Pons (tissue), 1 donor: ENCODE measurements at places on chromosomes 13 and 19.

DNA sequence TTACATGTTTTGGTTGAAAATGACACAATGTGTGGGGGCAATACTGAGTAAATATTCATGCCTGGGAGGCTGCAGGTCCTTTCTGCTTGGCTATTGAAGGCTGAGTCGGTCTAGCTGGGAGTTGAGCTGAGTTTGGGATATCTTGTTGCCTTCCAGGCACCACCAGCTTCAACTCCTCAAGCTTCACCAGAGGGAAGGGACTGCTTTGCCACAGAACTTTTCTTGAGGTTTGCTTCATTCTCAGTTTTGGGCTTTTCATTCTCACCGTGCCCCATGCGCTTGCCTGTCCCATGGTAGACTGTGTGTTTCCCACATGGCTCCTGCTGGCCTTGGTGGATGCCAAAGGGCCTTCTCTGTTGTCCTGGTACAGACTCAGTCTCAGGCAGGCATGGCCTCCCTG lies 198.2 kb upstream of the SOX1 start:
- no peak for DNase-seq

DNA sequence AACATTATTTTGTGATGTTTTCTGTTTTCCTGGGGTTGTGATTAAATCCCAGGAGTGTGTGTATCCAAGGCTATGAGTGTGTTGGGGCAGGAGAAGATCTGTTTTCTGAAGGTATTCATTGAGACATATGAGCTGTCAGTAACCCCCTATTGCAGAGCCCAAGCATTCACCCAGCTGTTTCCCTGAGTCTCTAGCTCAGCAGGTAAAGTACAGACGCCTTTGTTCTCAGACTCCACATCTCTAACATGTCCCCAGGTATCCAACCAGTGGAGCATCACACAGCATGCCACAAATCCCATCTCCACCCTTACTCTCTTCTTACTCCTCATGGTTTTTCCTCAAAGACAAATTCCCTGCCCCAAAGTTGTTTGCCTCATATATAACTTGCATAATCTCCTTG lies 213.6 kb downstream of the PCDH20 start:
- no peak for DNase-seq

DNA sequence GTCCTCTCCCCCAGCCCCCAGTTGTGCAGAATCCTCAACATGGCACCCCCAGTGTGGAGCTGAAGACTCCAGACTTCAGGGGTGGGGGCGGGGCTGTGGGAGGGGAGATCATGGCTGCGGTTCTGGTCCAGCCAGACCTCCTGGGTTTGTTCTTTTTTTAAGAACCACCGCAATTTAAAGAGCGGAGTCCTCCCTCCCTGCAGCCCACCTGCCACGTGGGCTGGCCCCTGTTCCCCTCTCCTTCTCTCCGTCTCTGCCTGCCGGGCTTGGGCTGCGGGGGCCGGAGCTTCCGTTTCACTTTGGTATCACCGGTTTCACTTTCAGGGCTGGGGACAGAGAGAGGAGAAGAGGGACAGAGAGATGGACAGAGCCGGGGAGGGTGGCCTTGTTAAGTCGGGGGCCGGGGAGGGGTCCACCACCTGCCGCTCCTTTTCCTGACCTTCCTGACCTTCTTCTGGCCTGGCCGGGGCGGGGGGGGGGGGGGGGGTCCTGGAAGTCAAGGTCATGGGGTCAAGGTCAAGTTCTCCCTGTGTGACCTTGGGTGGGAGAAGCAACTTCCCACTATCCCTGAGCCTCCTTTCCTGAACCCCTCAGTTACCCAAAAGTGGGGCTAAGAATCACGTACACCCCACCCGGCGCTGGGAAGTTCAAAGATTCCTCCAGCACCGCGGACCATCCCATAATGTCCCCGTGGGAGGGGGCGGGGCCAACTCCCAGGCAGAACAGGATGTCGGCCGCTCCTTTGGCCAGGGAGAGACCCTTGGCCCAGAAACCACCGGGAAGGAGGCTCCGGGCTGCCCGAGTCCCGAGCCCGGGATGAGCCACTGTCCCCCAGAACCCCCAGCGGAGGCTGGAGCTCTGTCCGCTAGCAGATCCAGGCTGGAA lies 11.3 kb upstream of the ZBTB7A start:
- peak; percentile 42 for DNase-seq

- no peak for DNase-seq
These were observed 3.4 kb upstream of the POMP start for GRCh38 chr13:28655561-28655960.

- DNase-seq: no peak
These were observed 14.0 kb downstream of the ELL start for GRCh38 chr19:18507727-18508440.

GRCh38 chr13:70237131-70237530 lies 128.9 kb upstream of the KLHL1 start:
- no peak for DNase-seq

GRCh38 chr13:90068658-90069057 lies 1278.8 kb upstream of the MIR17HG start:
- peak; percentile 3 for DNase-seq

- no peak for DNase-seq
These were observed 810.4 kb downstream of the DACH1 start for GRCh38 chr13:71056581-71056980.

DNA sequence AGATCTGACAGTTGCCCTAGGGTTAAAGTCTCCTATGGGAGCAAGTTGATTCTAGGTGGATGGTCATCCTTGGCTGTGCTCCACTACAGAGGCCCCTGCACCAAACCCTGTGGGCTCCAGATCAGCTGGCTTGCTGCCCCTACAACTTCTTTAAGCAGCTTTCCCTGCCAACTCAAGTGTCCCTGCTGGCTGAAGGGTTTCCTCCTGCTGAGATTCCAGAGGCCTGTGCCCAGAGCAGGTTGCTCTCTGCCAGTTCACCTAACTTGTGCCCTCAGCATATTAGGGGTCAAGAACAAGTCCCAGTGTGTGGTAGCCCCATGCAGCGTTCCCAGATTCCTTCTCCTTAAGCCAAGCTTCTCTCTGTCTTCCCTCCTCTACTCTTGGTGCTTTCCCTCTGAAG lies 85.6 kb downstream of the ZMYM2 start:
- DNase-seq: no peak

GRCh38 chr19:5032101-5032967 lies 63.4 kb downstream of the KDM4B start:
- DNase-seq: no peak

DNA sequence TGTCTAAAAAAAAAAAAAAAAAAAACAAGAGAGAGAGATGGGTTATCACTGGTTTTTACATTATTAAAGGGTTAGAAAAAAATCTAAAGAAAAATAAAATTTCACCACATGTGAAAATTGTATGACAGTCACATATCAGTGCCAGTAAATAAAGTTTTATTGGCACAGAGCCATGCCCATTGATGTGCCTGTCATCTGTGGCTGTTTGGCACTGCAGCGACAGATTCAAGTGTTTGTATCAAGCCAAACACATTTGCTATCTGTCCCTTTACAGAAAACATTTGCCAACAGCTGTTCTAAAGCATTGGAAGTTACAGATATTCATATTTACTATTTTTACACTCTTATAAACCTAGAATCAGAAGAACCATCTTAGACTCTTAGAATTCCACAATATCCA lies 16.3 kb downstream of the FCHO1 start:
- peak; percentile 50 for DNase-seq

DNA sequence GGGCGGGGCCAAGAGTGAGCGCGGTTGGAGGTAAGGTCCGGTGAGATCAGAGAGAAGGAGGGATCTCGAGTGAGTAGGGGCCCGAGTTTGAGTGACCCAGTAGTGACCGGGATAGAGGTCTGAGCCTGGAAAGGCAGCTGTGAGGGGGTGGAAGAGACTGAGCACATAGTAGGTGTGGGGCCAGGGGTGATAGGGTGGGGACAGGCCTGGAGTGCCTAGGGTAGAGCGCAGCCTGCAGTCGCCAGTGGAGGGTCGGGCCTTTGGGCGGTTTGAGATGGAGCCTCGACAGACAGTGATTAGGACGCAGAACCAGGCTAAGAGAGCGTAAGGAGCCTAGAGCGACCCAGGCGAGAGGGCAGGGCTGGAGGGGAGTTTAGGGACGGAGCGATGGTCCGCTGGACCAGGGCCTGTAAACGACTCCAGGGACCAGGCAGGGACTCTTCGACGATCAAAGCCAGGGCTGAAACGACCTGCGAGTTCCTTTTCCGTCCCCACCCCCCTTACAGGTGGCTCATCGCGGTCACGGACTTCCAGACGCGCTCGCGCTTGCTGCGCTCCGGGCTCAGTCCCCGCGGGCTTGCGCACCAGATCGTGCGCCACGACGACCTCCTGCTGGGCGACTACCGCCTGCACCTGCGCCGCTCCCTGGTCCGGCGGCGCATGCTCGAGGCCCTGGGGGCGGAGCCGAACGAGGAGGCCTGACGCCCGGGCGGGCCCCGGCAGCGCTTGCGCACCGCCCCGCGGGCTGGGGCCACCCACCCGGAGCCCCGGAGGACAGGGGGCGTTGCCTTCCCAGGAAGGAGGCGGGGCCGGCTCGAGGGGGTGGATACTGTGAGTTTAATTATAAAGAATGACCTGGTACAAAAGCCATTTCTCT lies 9.4 kb downstream of the C19orf81 start:
- DNase-seq: peak; percentile 77

DNA sequence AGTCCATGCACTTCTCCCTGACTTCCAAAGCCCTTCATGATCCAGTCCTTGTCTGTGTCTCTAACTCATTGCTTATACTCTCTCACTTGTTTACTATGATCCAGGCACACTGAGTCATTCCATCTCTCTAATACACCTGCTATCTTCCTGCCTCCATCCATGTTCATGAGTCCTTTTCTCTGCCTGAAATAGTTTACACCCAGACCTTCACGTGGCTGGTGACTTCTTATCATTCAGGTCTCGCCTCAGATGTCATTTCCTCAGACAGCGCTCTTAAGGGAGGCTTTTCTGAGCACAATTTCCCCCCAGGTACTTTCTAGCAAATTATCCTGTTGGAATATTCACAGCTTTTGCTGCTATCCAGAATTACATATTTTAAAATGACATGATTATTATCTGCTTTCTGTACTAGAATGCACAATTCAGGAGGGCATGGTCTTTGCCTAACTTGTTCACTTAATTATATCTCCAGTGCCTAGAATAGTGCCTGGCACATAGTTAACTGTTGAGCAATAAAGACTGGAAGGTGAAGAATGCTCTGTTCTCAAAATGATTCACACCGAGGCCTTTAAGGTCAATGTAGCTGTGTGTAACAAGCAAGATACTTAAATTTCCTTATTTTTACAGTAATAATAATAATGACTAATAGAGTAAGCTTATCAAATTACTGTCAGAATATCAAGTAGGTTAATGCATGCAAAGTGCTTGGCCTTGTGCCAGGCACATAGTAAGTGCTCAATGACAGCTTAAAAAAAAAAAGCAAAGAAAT lies 183.7 kb upstream of the SPRY2 start:
- DNase-seq: no peak

DNA sequence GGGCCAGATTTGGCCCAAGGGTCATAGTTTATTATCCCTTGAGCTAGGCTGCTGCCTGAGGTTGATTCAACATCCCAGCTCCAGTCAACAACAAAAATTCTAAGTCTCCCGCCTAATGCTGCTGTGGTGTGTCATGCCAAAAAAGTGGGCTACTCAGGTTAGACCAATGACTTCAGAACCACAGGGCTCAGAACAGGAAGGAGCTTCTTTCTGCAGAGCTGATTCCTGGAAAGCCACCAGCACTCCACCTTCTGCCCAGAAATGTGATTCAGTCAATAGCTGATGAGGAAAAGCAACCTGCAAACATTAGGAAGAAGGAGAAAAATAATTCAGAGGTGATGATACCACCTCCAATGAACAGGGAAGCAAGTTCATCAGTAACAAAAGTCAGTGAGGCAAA lies 56.1 kb upstream of the SERPINE3 start:
- peak; percentile 7 for DNase-seq

GRCh38 chr13:36706755-36707154 lies 32.9 kb downstream of the SERTM1 start:
- DNase-seq: no peak

DNA sequence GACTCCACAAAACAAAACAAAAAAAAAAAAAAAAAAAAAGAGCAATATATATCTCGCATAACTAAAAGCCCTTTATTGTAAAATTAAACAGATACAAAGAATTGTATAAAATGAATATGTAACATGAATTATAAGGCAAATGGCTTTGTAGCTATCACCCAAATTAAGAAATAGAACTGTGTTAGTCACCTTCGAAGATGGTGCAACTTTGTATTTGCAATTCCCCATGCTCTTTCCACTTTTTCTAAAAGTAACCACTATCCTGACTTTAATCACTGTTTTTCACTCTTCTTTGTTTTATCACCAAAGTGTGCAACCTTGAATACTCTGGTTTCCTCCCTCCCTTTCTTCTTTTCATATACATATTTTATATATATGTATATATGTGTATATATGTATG lies 57.1 kb upstream of the HTR2A start:
- DNase-seq: no peak

GRCh38 chr19:40565910-40566495 lies 10.7 kb upstream of the SHKBP1 start:
- DNase-seq: no peak

GRCh38 chr19:38049105-38049649 lies 142.2 kb downstream of the SIPA1L3 start:
- peak; percentile 15 for DNase-seq

DNA sequence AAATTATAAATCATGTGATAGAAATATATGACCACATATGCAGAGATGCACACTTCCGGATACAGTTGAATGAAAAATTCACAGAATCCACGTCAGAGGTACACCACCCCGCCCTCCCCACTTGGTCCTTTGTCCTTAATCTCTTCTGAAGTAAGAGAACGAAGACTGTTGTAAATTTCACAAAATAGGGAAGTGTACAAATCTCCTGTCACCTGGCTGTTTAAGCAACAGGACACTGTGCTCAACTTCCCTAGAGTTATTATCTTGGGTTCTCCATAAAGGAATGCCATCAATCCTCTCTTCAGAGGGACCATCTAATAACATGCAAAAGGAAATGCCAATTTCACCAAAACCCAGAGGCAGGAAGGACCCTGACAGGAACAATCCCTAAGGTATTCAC lies 10.5 kb upstream of the CEACAM6 start:
- no peak for DNase-seq

- no peak for DNase-seq
These were observed 19.7 kb downstream of the ACOD1 start for GRCh38 chr13:76968041-76968440.

DNA sequence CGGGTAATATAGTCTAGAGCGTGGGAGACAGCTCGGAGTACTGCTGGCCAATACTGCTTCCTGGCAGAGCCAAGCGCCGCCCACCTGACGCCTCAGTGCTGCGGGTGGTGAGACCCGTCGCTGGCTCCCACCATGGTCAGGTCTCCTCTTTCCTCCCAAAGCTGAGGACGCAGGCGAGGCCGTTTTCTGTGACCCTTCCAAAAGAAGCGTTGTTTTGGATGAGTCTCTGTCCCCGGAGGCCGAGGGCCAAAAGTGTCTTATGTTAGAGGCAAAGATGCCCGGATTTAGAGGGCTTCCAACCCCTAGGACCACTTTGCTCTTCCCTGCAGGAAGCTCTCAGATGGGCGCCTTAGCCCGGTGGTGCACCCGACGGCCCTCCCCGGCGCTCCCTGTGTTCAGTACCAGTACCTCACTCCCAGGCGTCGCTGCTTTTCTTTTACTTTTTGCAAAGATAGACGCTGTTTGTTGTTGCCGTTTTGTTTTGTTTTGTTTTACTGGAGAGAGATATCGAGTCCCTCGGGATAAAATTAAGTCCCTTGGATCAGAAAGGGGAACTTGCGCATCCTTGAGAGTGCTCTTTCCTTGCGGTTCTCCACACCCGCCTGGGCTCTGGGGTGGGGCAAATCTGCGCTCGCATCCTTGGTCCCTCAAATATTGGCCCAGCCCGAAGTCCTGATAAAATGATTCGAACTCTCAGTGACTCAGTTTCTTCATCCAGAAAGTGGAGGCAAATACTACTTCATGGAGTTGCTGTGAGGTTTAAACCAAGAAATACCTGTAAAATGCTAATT lies 7.0 kb downstream of the PDX1 start:
- DNase-seq: no peak

- no peak for DNase-seq
These were observed 19.6 kb downstream of the SUPT20H start for GRCh38 chr13:37039896-37040295.
